Mucosa of gallbladder (tissue), 1 donor: ENCODE measurements at places on chromosomes 5 and 9. TPM values are rescaled to one million over a fixed set of nuclear protein-coding genes. Genes with fewer than 3 reads are reported as not detected.

DNA sequence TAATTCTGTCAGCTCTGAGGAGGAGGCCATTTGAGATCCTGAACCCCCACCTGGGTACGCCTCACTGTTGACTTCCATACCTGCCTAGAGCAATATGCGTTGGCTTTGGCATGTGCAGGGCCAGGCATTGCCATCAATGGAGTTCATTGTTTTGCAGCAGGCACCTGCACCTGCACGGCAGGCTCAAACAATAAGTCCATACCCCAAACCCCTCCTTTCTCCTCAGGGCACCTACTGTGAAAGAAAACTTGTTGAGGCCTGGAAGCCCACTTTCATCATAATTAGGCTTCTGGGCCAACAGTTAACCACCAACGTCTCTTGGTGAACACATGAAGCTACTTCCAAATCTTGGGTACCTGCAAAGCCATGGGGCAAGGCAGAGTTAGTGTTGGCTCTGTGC lies 238.7 kb downstream of the NFIB start:
- DNase-seq: no peak

BNC2 gene
- 52.0 TPM for total RNA-seq

DNA sequence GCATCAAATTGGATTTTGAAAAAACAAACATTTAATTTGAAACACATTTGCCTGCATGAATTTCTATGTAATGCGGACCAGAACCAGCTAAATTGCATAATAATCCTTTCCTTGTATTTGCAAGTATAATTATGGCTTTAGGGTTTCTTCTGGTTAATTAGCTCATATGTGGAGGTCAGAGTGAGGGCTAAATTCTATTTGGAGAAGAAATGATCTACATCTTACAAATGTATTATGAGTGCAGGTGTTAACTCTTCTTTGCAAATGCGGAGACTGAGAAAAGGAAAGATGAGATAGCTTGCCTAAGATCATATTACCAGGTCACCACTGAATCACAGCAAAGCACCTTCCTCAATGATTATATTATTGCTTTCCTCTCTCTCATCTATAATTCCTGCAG lies 194.7 kb downstream of the CDH9 start:
- DNase-seq: no peak

DNA sequence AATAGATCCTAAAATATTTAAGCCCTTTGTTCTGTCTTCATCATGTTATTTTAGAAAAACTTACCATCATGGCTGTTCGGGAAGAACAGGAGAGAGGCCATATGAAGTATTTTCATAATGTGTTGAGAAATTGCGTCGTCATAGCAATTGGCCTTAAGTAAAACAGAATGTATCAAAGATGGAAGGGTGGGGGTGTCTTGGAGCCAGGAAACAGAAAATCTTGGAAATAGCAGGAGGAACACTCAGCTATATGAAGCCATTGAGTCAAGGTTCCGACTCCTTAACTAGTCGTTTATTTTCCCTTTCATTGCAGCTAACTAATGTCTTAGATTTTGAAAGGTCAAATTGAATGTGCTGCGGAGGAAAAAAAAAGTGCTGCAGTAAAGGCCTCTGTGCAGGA lies 1.3 kb downstream of the SPTAN1 start:
- DNase-seq: no peak

INSL4 gene
- not detected for total RNA-seq

GRCh38 chr9:136623842-136624183 lies 38.9 kb upstream of the EGFL7 start:
- no peak for DNase-seq

NEUROG1 gene
- total RNA-seq: not detected

- no peak for DNase-seq
These were observed 684.7 kb upstream of the NUDT12 start for GRCh38 chr5:104247260-104247659.

- peak; percentile 9 for DNase-seq
These were observed 59.1 kb downstream of the ABLIM3 start for GRCh38 chr5:149200355-149200754.

DNA sequence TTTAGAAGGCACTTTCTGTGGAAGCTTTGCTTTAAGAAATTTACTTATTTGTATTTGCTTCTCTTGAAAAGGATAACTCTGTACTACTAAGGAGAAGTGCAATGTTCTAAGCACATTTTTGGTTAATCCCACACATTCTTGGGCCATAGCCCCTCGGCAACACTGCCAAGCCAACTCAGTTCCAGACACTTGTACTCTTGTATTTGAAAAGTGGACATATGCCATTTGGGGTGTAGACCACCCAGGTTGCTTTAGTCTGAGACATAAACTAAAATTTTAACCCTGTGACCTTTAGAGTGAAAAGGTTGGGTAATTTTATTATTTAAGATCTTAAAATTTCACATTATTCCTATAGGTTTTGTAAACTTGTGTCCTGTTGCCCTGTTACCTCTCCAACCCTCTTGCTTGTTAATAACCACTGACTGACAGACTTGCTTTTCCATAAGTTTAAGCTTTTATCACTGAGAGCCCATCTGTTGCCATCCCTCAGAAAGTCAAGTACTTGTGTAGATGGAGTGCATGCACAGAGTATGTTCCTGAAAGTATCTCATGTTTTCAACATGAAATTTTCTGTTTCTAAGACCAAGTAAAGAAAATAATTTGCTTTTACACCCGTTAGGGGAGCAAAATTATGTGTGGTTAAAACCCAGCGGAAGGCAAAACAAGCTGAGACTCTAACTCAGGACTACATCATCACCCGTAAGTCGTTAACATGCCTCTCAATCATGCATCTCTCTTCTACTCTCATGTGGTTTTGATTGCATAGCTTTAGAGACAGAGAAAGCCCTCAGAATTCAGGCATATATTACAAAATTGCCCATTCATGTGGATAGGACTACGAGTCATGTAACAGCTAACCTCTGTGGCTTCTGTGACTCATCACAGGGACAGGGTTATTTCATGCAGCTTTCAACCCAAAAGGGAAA lies 117.3 kb downstream of the GDNF start:
- no peak for DNase-seq

GRCh38 chr5:56145511-56145910 lies 87.6 kb downstream of the ANKRD55 start:
- no peak for DNase-seq

C5orf52 gene
- total RNA-seq: not detected

CATSPER3 gene
- 1.0 TPM for total RNA-seq

GRCh38 chr5:62333250-62333794 lies 27.3 kb downstream of the KIF2A start:
- no peak for DNase-seq

PLAA gene
- 23.6 TPM for total RNA-seq

GRCh38 chr5:134437340-134437846 lies 25.7 kb upstream of the CDKN2AIPNL start:
- DNase-seq: no peak

GRCh38 chr5:127031147-127031862 lies 947 bp upstream of the MARCHF3 start:
- DNase-seq: no peak

DRD1 gene
- total RNA-seq: 0.81 TPM

PCDHGB6 gene
- total RNA-seq: 11.6 TPM

GRCh38 chr5:116531635-116532034 lies 43.0 kb downstream of the SEMA6A start:
- no peak for DNase-seq

DNA sequence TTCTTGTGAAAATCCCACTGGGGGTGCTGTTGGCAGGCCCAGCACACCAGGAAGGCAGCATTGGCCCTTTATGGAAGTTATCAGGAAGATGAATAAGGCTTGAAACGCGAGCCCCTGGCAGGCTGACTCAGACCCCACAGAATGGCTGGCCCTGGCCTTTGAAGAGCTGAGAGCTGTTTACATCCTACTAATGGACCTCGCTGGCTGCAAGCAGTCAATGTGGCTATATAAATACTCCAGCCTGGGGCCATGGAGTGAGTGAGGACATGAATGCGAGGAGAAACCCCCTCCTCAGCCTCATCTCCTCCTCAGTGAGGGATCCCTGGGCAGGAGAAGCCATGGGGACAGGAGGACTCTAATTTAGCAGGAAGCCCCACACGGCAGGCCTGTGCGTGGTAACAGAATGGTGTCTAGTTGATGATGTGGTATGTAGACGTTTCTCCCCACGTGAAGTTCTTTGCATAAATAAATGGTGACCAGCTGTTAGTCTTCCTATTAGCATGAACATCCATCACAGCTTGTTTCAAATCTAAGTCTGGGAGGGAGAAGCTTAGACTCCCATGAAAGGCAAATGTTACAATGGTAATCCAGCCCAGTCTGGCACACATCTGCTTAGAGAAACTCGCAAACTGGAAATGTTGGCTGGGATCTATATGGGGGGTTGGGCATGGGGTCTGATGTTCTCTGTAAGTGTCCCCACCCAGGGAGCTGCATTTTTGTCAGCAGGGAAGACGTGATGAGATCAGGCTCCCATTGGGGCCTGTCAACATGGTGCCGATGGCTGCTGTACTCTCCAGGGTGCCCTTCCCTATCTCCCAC lies 175.1 kb upstream of the PITX1 start:
- DNase-seq: peak; percentile 22

DNA sequence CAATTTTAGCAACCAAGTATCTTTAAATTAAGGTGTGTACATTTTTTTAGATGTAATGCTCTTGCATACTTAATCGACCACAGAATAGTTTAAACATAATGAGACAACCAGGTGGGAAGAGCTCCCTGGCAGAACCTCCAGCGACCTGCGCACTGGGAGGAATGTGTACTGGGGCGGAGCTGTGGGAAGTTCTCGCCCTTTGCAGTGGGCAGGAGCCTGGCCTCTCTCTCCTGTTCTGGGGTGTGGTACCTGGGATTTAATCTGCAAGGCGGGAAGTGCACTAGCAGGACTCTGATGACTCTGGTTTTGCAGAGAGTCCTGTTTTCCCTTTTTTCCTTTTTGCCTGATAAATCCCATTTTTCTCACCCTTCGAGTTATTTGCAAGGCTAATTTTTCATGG lies 150.7 kb downstream of the SLC28A3 start:
- DNase-seq: no peak

- DNase-seq: no peak
These were observed 69.1 kb downstream of the ZNF366 start for GRCh38 chr5:72438141-72438540.

DNA sequence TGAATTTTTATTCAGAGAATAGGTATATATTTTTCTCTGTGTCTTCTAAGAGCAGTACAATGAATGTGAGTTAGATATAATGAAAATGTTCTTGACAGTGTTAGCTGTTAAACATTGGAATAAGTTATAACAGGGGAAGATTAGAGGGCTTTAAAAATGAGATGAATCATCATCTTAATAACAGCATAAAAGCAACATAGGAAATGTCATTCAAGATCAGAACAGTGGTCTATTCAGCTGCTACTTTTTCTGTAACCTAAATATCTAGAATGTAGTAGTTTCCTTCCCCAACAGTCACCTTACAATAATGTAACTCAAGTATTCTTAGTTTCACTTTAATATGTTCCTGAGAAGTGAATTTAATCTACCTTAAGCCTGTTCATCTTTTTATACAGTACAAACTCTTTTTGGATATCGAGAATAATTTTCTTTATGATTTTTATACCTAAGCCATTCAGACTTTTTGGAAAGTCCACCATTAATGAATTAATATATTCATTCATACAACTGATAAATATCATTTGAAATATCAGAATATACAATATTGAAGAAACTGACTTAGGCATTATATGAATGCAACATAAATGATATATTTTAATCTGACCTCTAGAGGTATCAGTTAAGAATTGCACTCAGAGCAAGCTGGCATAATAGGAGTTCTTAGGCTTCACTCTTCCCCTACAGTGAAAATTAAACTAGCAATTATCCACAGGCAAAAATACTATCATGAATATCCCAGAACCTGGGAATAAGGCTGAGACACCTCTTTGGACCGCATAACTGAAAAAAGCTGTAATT lies 66.1 kb upstream of the EDIL3 start:
- no peak for DNase-seq

- DNase-seq: peak; percentile 42
These were observed 40.9 kb upstream of the FABP6 start for GRCh38 chr5:160188141-160189015.

DNA sequence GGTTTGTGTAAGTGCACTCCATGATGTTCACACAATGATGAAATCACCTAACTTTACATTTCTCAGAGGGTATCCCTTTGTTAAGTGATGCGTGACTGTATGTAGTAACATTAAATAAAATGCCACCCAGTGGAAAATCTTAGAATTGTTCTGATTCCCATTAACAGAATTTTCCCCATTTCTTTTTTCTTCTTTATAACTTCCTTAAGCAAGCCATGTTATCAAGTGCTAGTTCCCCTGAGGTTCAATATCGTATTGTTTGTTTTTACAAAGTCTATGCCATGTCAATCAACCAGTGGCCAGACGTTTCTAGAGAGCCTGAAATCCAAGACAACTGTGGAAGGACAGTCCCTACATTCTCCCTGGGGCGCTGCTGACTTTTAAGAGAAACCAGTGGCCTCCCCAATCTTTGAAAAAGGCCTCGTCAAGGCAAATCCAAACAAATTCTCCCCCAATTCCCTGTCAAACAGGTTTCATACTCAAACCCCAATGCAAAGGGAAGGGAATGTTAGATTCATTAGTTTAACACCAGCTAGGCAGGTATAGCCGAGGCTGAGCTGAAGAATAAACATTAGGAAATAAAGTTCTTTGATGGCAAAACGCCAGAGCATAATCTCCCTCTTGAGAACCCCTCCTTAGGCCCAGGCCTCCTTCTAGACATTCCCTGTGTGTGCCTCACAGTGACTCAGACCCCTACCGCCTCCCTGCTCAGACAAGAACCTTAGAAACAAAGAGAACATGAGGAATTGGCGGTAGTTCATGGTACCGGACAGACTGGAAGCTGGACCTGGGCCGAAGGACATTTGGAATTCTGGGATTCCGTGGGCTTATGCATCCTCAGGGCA lies 198.7 kb downstream of the GNA14 start:
- DNase-seq: no peak
